Activated CD4-positive, alpha-beta T cell treated with anti-CD3 and anti-CD28 coated beads for 1 hour (primary cell): ENCODE measurements at places on chromosomes 12 and 14.
A peak's percentile ranks its signal among the peaks of the same experiment; 100 is the strongest.

- no peak for DNase-seq
These were observed 103.1 kb downstream of the PRICKLE1 start for GRCh38 chr12:42486407-42486806.

- DNase-seq: no peak
These were observed 81.4 kb downstream of the PAPOLA start for GRCh38 chr14:96583569-96584041.

GRCh38 chr14:45807178-45807899 lies 554.3 kb upstream of the MIS18BP1 start:
- no peak for DNase-seq

- no peak for DNase-seq
These were observed 84.9 kb upstream of the ADAMTS20 start for GRCh38 chr12:43636725-43637463.

GRCh38 chr12:77401064-77401769 lies 335.8 kb upstream of the E2F7 start:
- DNase-seq: no peak

GRCh38 chr12:21451529-21451928 lies 14.1 kb downstream of the PYROXD1 start:
- no peak for DNase-seq

GRCh38 chr12:47820631-47821345 lies 1.1 kb upstream of the HDAC7 start:
- DNase-seq: no peak

- DNase-seq: no peak
These were observed 46.1 kb downstream of the INTS13 start for GRCh38 chr12:26891704-26892103.

GRCh38 chr14:68843471-68844209 lies 50.8 kb upstream of the ZFP36L1 start:
- DNase-seq: peak; percentile 66

DNA sequence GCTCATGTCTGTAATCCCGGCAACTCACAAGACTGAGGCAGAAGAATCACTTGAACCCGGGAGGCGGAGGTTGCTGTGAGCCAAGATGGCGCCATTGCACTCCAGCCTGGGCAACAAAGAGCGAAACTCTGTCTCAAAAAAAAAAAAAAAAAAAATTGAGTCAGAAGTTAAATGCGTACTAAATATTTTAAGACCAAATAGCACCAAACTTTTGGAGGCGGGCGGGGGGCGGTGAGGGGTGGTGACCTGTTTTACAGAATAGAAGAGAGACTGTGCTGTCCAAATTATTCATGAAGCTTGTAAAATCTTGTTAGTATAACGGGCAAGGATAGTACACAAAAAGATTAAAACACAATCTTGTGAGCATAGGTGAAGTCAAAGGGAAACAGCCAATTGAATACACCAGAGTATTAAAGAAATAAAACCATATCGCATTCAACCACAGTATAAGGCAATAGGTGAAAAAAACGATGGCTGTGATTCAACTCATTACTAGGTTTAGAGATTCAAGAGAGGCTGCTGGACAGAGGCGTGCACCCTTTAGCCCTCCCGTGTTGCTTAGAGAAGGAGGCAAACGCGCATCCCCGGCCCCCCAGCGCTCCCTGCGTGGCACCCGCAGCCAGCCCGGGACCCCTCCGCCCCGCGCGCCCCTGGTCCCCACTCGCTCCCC lies 571 bp downstream of the ZNF891 start:
- DNase-seq: no peak

DNA sequence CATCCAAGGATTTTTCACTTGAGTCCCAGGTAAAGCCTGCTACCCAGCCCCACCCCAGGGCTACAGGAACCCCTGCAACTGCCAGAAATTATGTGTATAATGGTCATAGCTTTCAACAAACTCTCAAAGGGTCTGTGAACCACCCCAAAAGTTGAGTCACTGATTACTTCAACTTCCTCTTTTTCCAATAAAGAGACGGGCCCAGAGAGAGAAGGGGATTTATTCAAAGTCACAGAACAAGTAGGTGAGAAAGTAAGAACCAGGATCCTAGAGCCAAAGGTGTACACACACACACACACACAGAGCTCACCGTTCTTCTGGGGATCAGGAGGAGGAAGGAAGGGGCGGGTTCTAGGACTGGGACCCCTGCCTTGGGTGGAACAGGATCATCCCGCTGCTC lies 4.8 kb upstream of the ITPK1 start:
- DNase-seq: no peak

DNA sequence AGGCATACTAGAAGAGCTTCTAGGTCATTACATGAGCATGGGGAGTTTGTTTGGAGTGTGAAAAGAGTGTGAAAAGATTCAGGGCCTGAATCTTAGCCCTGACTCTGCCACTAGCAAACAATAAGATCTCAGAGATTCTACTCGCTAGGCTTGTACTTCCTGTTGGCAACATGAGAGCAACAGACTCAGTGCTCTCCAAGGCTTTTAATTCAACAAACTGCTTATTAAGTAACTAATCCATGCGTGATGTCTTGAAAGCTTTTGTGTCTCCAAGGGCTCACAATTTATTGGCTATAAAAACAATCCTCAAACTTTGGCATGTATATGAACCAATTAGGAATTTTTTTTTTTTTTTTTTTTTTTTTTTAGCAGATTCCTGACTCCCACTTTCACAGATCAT lies 105.1 kb downstream of the STXBP6 start:
- no peak for DNase-seq

DNA sequence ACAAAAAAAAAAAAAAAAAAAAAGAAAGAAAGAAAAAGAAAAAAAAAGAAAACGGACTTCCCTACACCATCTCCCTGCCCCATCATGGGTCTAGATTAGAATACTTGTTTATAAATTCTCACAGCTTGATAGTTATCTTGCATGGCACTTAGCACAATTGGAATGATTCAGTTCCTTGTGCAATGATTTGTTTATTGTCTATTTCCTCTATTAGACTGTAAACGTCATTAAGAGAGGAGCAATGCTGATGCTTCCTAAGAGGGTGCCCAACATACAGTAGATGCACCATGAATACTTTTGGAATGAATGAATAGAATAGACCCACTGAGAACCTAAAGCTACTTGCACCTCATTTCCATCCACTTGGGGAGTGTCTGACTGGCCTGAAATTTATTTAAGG lies 40.8 kb downstream of the PAX9 start:
- DNase-seq: no peak

- no peak for DNase-seq
These were observed 343.2 kb downstream of the PDZRN4 start for GRCh38 chr12:41531147-41531829.

DNA sequence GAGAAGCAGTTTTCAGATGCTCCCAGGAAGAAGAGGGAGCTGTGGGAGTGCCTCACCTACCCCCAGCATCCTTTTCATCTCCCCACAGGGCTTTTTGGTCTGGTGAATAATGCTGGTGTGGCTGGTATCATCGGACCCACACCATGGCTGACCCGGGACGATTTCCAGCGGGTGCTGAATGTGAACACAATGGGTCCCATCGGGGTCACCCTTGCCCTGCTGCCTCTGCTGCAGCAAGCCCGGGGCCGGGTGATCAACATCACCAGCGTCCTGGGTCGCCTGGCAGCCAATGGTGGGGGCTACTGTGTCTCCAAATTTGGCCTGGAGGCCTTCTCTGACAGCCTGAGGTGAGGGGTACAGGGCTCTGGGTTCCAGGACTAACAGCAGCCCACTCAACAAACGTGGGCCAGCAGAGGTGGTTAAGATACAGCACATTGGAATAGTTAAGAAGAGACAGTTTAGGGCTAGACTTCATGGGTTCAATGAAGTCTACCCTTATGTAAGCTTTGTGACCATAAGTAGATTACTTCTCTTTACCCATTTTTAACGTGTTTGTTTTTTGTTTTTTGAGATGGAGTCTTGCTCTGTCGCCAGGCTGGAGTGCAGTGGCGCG lies 1.5 kb downstream of the RDH5 start:
- no peak for DNase-seq

- DNase-seq: no peak
These were observed 59.7 kb upstream of the KCNH3 start for GRCh38 chr12:49478949-49479664.

GRCh38 chr12:46627686-46628085 lies 198.1 kb downstream of the SLC38A4 start:
- no peak for DNase-seq

DNA sequence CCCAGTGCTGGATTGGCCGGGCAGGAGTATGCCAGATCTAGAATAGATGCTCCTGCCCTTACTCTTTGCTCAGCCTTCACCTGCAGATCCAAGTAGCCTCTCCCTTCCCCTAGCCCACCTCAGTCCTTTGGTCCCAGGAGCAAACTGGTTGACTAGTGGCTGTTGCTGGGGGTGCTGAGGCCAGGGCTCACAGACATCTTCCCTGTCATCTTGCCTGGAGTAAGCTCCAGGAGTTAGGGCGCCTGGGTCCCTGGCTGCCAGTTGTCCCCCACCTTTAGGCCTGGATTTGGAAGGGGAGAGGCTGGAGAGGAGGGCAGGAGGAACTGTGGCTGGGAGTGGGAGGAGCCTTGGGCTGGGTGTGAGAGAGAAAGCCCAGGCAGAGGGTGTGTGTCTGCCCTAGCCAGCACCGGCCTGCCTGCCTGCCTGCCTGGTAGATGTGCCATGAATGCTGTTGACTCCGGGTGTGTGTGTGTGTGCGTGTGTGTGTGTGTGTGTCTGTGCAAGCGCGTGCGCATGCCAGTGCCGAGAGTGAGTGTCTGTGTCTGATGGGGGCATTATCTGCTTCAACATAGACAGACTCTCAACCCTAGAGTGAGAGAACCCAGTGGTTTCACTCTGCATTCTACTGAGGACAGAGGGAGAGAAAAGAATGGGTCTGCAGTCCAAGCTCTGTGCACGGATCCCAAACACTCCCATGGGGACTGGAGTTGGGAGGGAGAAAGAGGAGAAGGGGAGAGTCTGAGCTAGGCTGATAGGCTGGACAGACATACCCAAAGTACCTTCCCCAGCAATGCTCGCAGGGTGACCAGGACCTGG lies 845 bp upstream of the RARG start:
- DNase-seq: no peak

GRCh38 chr14:77139540-77140358 lies 1.8 kb downstream of the ZDHHC22 start:
- no peak for DNase-seq

DNA sequence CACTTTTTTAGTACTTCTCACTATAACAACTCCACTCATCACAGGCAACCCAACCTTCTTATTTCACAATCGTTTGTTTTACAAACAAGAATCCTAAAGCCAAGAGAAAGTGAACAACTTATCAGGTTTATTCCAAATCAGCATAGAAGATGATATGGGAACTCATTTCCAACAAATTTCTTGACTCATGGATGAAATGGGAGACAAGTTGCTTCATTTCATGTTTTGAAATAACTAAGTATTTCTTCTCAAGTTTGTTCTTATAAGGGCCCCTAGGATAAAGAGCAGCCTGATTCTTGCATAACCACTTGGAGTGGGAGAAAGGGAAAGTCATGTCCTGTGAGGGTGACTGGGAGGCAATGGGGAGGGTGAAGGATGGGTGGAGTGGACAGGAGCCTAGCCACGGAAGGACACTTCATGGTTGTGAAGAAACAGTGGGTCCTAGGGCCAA lies 168.3 kb downstream of the DUSP6 start:
- no peak for DNase-seq

DNA sequence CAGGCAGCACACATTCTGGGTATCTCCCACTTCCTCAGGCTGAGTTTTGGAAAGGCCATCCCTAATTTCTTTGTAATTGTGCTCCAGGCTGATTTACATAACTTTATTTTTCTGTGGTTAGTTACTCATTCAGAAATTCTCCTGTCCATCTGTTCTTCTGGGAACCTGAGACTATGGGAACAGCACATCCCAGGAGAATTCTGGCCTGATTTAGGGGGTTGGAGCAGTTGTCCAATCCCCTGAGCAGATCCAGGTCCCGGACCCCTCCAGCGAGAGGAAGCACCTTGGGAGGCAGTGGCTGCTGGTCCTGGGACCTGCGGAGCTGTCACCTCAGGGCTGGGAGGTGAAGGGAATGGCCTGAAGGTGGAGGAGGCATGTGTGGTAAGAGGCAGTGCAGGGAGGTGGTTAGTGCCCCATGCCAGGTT lies 40.4 kb downstream of the TSPAN9 start:
- DNase-seq: no peak

DNA sequence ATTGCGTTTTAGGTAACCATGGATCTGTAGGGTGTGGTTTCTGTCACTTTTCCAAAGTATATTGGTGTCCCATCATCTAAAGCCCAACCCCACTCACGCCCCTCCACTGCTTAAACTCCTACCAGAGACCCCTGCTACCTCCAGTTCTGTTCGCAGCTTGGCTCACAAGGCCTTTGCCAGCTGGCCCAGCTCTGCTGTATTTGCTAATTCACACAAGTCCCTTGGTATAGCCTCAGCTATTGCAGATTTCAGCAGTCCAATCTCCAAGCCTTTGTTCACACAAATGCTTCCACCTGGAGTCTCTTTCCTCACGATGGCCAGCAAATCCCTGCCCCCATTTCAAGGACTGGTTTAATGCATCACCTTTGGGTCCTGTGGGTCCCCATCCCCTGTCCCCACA lies 24.2 kb downstream of the ISCA2 start:
- no peak for DNase-seq

DNA sequence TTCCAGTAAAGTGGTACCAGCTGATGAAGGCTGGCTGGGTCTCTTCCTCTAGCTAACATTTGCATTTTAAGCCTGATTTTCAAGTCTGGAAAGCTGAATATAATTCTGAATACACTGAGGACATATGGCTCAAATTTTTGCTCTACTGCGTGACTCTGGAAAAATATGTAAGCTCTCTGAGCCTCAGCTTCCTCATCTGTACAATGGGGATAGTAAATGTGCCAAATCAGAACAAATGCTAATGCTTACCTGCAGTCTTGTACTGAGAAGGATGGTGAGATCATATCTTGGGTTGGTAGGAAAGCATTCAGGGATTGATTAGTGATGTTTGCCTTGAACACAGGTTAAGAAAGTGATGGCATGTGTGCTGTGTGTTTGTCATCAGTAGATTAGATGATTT lies 14.6 kb downstream of the HNF1A start:
- no peak for DNase-seq

GRCh38 chr12:131229426-131230339 lies 276.0 kb downstream of the ADGRD1 start:
- DNase-seq: no peak

DNA sequence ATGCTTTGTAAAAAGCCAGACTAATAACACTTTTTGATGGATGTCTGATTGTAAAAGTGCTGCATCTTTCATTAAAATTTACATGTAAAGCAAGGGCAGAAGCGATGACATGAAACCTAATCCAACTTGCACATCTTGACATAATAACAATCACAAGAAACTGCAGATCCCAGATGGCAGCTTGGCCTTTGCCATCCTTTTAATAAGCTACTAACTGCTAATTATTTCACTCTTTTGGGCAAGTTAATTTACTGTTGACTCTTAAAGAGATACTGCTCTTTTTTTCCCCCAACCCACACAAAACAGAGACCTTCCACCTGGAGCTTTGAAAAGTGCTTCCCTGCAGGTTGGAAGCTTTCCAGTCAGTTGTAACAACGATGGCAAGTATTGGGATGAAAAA lies 137.5 kb downstream of the NRXN3 start:
- no peak for DNase-seq

DNA sequence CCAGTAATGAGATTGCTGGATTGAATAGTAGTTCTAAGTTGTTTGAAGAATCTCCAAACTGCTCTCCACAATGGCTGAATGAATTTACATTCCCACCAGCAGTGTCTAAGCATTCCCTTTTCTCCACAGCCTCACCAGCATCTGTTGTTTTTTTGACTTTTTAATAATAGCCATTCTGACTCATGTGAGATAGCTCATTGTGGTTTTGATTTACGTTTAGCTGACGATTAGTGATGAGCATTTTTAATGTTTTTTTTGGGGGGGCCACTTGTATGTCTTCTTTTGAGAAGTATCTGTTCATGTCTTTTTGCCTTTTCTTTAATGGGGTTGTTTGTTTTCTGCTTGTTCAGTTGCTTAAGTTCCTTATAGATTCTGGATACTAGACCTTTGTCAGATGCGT lies 8.1 kb upstream of the SLC15A5 start:
- no peak for DNase-seq
